Stimulated activated CD4-positive, alpha-beta T cell treated with anti-CD3 and anti-CD28 coated beads, TNF-alpha, amount 100 ng/mL, for 1 hour (primary cell): ENCODE measurements at places on chromosomes 13 and 19.

DNA sequence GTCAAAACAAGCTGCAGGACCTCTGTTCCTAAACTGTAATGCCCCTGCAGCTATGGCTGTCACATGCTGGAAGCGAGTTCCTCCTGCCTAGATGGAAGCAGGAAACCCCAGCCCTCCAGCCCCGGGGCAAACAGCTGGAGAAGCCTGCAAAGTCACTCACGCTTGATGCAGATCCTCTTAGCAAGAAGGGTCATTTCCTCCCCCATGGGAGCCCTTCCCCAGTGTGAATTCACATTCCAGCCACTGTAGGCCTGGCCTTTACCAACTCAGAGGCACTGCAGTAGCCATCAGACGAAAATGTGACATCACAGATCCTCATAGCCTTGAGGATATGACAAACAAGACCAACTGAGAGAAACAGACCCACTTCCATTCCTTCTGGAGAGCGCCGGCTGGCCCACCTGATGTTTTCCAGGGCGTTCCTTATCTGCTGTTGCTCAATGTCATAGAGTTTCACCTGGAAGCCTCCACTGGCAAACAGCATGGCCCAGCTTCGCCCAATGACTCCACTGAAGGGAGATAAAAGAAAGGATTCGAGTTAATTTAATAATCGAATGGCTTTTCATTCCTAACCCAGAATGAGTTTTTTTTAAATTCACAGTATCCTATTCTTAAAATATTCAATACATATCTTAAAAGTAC is 13.5 kb downstream of the CRYL1 start:
- no peak for DNase-seq

GRCh38 chr13:69553976-69554375 is 553.6 kb upstream of the ATXN8OS start:
- DNase-seq, result no peak

DNA sequence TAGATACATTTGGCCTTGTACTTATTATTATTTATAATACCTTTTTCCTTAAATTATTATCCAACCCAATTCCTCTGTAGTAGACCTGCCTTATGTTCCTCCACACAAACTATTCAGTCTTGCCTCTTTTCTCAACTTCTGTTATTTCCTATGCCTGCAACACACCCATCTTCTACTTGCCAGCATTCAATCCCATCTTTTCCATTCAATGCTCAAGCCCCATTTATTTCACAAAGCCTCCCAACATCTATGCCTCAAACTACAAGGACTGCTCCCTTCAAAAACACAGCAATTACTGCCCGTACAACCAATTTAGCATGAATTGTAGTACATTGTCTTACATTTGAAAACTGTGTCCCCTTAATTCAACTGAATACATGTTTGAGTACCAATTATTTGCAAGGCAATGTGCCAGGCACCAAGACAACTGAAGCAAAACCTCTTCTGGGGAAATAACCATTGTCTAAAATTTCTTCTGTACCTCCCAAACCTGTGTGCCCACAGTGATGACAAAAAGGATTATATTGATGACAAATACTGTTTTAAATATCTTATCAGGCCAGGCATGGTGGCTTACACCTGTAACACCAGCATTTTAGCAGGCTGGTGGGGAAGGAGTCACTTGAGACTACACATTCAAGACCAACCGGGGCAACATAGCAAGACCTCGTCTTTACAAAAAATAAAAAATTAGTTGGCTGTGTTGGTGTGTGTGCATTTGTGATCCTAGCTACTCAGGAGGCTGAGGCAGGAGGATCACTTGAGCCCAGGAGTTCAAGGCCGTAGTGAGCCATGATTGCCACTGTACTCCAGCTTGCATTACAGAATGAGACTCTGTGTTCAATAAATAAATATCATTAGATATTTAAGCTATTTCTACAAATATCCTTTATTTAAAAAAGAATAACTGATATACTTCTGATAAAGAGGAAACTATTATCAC is 35.1 kb downstream of the ELF1 start:
- no peak for DNase-seq

GRCh38 chr19:7516878-7517277 is 975 bp downstream of the ZNF358 start:
- no peak for DNase-seq

DNA sequence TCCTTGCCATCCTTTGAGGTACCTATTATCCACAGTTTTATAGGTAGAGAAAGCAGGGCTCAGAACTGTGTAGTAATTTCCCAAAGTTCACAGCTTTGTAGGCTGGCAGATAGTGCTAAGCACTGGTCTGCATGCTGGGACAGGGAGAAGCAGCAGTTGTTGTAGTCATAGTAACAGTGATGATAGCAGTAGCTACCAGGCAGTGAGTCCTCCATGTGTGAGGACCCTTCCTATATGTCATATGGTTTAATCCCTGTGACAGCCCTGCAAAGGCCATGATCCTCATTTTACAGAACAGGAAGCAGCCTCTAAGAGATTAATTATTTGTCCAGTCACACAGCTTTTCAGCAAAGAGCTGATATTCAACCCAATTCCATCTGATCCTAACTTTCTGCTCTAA is 21.0 kb downstream of the SERP2 start:
- DNase-seq, result no peak

- DNase-seq, result no peak
Observed at GRCh38 chr13:46799139-46799538, 2.2 kb upstream of the ESD start.

DNA sequence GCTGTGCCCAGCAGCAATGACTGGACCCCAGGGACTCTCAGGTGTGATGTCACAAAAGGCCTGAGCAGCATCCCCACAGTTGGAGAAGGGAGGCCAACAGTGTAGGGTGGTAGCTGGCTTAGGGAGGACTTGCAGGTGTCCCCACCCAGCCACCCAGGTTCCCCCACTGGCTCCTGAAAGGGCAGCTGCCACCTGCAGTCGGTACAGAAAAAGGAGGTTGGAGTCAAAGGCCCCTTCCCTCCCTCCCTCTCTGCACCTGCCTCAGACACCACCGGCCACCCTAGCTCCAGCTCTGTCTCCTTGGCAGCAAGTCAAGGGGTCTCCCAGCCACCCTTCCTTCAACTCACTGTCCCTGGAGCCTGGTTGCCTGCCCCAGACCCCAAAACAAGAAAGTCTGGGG is at the start of gene PCP2:
TSS of gene PCP2 (minus strand) at position 22 of the 400 bp plus-strand sequence. CDS start 262 bp downstream, outside the sequence.
- no peak for DNase-seq

DNA sequence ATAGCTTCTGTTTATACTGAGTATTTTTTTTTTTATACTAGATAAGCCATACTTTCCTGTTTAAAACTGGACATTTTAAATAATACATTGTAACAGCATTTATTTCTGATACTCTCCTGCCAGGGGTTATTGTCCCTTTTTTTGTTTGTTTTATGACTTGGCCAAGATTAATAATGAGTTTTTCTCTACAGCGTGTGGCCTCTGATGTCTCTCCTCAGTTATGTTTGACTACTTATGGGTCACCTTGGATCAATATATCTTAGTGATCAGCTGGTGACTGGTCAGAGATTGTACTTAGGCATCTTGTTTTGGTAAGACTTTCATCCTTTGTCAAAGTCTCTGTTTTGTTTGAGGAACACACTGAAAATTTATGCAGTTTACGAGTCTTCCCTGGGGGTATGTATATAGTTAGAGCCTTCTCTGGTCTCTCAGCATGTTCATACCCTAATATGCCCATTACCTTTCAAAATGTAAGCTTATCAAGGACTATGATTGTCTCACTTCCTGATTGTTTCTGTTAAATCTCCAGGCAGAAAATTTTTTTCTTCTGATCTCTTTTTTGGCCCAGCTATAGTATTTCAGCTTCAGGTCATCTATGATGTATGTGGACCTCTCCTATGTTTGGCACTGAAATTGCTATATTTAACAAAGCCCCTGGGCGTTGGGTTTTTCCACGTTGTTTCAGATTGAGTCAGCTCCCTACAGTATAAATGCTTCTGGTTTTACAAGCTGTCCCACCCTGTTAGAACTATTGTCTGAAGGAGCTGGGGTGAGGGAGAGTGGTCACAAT is 87.9 kb downstream of the URI1 start:
- no peak for DNase-seq
